ENCODE measurements at places on chromosomes 11 and 22. TPM values are rescaled to one million over a fixed set of nuclear protein-coding genes. Genes with fewer than 3 reads are reported as not detected.

USH1C gene
- total RNA-seq: not detected

IGLL1 gene
- not detected for total RNA-seq

IFITM1 gene
- 363 TPM for total RNA-seq

DDTL gene
- 3.5 TPM for total RNA-seq

MRGPRX3 gene
- not detected for total RNA-seq

GALNT18 gene
- not detected for total RNA-seq

NAV2 gene
- 0.96 TPM for total RNA-seq

NRIP3 gene
- 4.4 TPM for total RNA-seq

KRTAP5-2 gene
- total RNA-seq: not detected

P2RY6 gene
- not detected for total RNA-seq

TRIM48 gene
- total RNA-seq: not detected

SMIM38 gene
- 0.34 TPM for total RNA-seq

TRIM29 gene
- not detected for total RNA-seq

FOLH1 gene
- not detected for total RNA-seq

ACR gene
- total RNA-seq: not detected

BDNF gene
- not detected for total RNA-seq

SCGB1C1 gene
- total RNA-seq: not detected

EFEMP2 gene
- 5.1 TPM for total RNA-seq

ANO5 gene
- total RNA-seq: 0.05 TPM

PIK3C2A gene
- total RNA-seq: 33.0 TPM

CARD10 gene
- 0.12 TPM for total RNA-seq

BEST1 gene
- total RNA-seq: 0.26 TPM

TMEM191C gene
- total RNA-seq: 3.4 TPM

OR52E1 gene
- not detected for total RNA-seq

TMEM132A gene
- not detected for total RNA-seq

POLR2L gene
- 38.5 TPM for total RNA-seq

ARHGAP8 gene
- total RNA-seq: 7.1 TPM

PKDREJ gene
- total RNA-seq: not detected

ABTB2 gene
- total RNA-seq: 0.81 TPM

OVCH2 gene
- total RNA-seq: not detected

CRYBB3 gene
- total RNA-seq: not detected

FAT3 gene
- total RNA-seq: not detected

CNGA4 gene
- 0.15 TPM for total RNA-seq

CSKMT gene
- 8.0 TPM for total RNA-seq

NCF4 gene
- total RNA-seq: 37.1 TPM

AMOTL1 gene
- total RNA-seq: 0.25 TPM

TSGA10IP gene
- total RNA-seq: not detected

CAT gene
- 27.8 TPM for total RNA-seq

TBX1 gene
- not detected for total RNA-seq

SIAE gene
- 15.0 TPM for total RNA-seq

LRRC32 gene
- total RNA-seq: 3.2 TPM

CHRDL2 gene
- not detected for total RNA-seq

PRSS23 gene
- not detected for total RNA-seq

TRPM5 gene
- total RNA-seq: 0.07 TPM

C11orf52 gene
- total RNA-seq: not detected

OR51E2 gene
- total RNA-seq: not detected

MAJIN gene
- not detected for total RNA-seq

CAVIN3 gene
- total RNA-seq: not detected

Measured in T-helper 17 cell (primary cell).